Fibroblast of lung (primary cell): ENCODE measurements at places on chromosomes 16 and 17. TPM values are rescaled to one million over a fixed set of nuclear protein-coding genes. Genes with fewer than 3 reads are reported as not detected.

The ARL17B gene
- 1.8 and 6.1 TPM in 2 replicates for total RNA-seq

The IRX6 gene
- total RNA-seq, result not detected in 2 replicates

The SOX15 gene
- under 0.01 and 0.50 TPM in 2 replicates for total RNA-seq

The ITGB3 gene
- total RNA-seq, result 13.1 and 22.0 TPM in 2 replicates

The ZPBP2 gene
- not detected in 2 replicates for total RNA-seq

The OR3A3 gene
- not detected in 2 replicates for total RNA-seq

The CCL8 gene
- 0.26 and 0.50 TPM in 2 replicates for total RNA-seq

The CCL16 gene
- not detected in 2 replicates for total RNA-seq

The KRT40 gene
- not detected in 2 replicates for total RNA-seq

The MT1G gene
- 11.6 and 16.4 TPM in 2 replicates for total RNA-seq

The METTL2A gene
- 18.5 and 18.7 TPM in 2 replicates for total RNA-seq

The TUFM gene
- total RNA-seq, result 115 and 117 TPM in 2 replicates

The MSLN gene
- not detected in 2 replicates for total RNA-seq

The WDR59 gene
- total RNA-seq, result 14.9 and 16.0 TPM in 2 replicates

The CLEC3A gene
- total RNA-seq, result not detected in 2 replicates

The ZACN gene
- not detected in 2 replicates for total RNA-seq

The KRTAP4-9 gene
- not detected in 2 replicates for total RNA-seq

The C17orf107 gene
- total RNA-seq, result 1.8 and 2.3 TPM in 2 replicates

The PARD6A gene
- total RNA-seq, result 4.1 and 4.8 TPM in 2 replicates

The PRRT2 gene
- total RNA-seq, result 2.1 TPM in 2 replicates

The BCO1 gene
- under 0.01 and 0.26 TPM in 2 replicates for total RNA-seq

The FGF11 gene
- total RNA-seq, result 0.33 and 1.3 TPM in 2 replicates

The FN3K gene
- 5.6 and 8.9 TPM in 2 replicates for total RNA-seq

The TBC1D26 gene
- total RNA-seq, result 0.17 TPM in 1 of 2 replicates, not detected in the other

The ITGAD gene
- not detected in 2 replicates for total RNA-seq

The POLR2C gene
- total RNA-seq, result 105 and 106 TPM in 2 replicates

The ANKFN1 gene
- total RNA-seq, result 0.26 TPM in 1 of 2 replicates, not detected in the other

The ARHGAP23 gene
- 18.2 and 41.1 TPM in 2 replicates for total RNA-seq

The IGSF6 gene
- under 0.01 TPM in 1 of 2 replicates, not detected in the other for total RNA-seq

The NUBP2 gene
- total RNA-seq, result 43.6 and 49.3 TPM in 2 replicates

The NPB gene
- total RNA-seq, result 0.51 and 0.83 TPM in 2 replicates

The CDH1 gene
- under 0.01 TPM in 1 of 2 replicates, not detected in the other for total RNA-seq

The DNAAF1 gene
- total RNA-seq, result not detected in 2 replicates

The RTN4RL1 gene
- total RNA-seq, result 0.51 and 0.83 TPM in 2 replicates

The CDIP1 gene
- total RNA-seq, result 4.9 and 12.2 TPM in 2 replicates

The IRX5 gene
- under 0.01 and 0.17 TPM in 2 replicates for total RNA-seq

The CCL11 gene
- total RNA-seq, result not detected in 2 replicates

The WNT9B gene
- total RNA-seq, result not detected in 2 replicates

The NGFR gene
- total RNA-seq, result under 0.01 and 0.17 TPM in 2 replicates

The CMTR2 gene
- total RNA-seq, result 29.2 and 29.5 TPM in 2 replicates

The CA4 gene
- total RNA-seq, result under 0.01 TPM in 1 of 2 replicates, not detected in the other

The GUCY2D gene
- not detected in 2 replicates for total RNA-seq

The XYLT1 gene
- total RNA-seq, result 12.3 and 21.8 TPM in 2 replicates

The TBC1D3E gene
- not detected in 2 replicates for total RNA-seq

The IGFALS gene
- total RNA-seq, result not detected in 2 replicates

The TMEM231 gene
- 4.1 and 9.6 TPM in 2 replicates for total RNA-seq
